Stimulated activated CD8-positive, alpha-beta memory T cell treated with anti-CD3 and anti-CD28 coated beads, Interleukin-12 subunit alpha, Interleukin-12 subunit beta, amount 100 ng/mL, for 4 hours (primary cell): ENCODE measurements at places on chromosomes 5 and 9.

DNA sequence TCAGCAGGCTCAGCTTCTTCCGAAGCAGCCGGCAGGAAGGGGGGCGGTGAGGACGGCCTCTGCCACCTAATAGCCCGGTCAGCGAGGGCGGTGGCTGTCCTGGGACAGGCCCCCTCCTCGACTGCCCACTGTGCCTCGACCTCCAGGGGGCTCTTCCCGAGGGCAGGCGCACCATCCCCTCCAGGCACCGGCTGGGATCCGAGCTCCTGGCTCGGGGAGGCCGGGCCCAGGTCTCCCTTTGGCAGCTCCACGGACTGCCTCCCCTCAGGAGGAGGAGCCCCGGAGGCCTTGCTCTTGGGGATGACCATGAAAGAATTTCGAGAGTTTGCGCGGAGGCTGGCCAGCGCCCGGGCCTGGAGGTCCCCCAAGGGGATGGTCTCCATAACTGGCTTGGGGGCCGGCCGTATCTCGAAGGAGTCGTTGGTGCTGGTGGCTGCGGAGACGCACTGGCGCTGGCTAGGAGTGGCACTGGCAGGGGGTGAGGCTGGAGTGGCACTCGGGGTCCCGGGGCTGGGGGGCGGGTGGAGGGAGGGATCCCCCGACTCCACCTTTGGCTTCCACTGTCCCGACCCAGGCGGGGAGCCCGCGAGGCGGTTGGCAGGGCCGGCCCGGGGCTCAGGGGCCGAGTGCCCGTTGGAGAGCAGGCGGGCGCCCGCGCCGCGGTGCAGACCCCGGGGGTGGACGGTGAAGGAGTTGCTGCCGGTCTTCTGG is 975 bp downstream of the TPRN start:
- no peak for DNase-seq

GRCh38 chr5:103915081-103915480 is 352.5 kb upstream of the NUDT12 start:
- DNase-seq, result no peak

- DNase-seq, result no peak
Measured at GRCh38 chr9:84152204-84152603, 171.6 kb downstream of the RMI1 start.

DNA sequence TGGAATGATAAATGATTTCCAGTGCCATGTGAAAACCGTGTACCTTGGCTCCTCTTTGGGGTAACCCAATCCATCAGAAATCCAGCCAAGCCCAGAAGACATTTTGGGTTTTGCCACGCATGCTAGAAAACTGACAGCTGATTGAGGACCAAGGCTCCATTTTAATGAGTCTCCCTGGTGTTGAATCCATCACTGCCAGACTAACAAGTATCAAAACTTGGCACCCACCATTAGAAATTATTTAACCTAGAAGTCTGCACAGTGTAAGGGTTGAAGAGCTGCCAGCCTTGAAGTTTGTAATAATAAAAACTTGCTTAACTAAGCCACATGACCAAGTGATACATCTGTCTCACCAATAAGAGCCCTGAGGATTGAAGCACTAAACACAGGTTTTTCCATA is 369.9 kb downstream of the DNAH5 start:
- DNase-seq, result no peak

GRCh38 chr5:178808886-178809285 is 50.9 kb upstream of the ZNF354B start:
- DNase-seq, result no peak

- DNase-seq, result no peak
Measured at GRCh38 chr5:108521011-108521700, 139.3 kb upstream of the FBXL17 start.

- no peak for DNase-seq
Measured at GRCh38 chr9:36136894-36137391, 410 bp downstream of the GLIPR2 start.

GRCh38 chr5:43661102-43661501 is 58.1 kb downstream of the NNT start:
- no peak for DNase-seq

DNA sequence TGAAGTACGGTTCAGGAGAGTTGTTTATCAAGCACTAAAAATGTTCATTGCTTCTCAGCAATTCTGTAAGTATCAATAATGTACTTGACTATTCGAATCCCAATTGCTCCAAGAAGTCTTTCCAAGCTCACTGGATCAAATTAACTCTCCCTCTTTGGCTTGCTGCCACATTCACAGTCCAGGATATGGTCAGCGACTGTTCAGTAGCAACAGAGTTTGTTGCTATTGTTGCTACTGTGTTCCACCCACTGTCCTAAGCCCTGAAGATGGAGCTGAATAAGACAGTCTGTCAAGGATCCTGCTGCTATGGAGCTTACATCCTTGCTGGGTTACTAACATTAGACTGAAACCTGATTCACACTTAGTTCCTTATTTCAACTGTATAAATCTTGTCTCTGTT is 110.8 kb downstream of the FGF10 start:
- DNase-seq, result no peak

- no peak for DNase-seq
Measured at GRCh38 chr9:123354806-123355508, 1.0 kb upstream of the CRB2 start.
